ENCODE measurements at places on chromosomes 16 and 17.

GRCh38 chr16:3495176-3495575, at the start of gene C16orf90:
Gene C16orf90, minus strand, starts transcription at chr16:3495489. Its CDS starts 68 bp downstream, at chr16:3495421.
- DNase-seq: no peak

DNA sequence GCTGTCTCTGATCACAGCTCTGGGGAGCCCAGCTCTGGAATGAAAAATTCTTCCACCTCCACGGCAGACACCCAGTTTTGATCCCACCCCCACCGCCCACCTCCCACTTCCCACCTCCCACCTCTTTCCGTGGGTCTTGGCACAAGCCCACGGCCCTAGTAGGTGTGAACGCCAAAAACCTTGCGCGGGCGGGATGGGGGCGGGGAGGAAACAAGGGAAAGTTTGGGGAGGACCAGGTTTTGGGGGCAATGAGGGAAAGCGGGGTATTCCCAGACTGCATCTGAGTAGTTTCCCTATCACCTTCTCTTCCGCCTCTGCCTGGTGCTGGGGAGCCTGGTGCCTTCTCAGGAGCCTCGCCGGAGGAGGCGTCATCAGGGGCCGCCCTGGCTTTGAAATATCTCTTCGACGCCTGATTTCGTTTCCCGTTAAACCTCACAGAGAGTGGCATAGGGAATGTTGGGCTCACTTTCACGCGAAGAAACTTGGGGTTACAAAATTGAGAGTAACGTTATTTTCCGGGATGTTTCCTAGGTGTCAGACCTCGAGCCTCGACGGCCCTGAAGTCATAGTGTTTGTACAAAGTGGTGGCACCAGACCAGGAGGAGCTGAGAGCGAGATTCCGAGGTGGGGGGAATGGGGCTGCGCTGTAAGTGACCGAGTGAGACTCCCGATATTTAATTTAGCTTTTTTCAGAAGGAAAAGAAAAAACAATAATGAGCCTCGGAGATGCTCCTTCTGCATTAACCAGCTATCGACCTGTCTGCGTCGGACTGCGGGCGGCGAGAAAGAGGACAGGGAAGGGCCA, 1.6 kb upstream of the IRX3 start:
- no peak for DNase-seq

GRCh38 chr17:64688481-64688880, 26.4 kb upstream of the SMURF2 start:
- DNase-seq: no peak

DNA sequence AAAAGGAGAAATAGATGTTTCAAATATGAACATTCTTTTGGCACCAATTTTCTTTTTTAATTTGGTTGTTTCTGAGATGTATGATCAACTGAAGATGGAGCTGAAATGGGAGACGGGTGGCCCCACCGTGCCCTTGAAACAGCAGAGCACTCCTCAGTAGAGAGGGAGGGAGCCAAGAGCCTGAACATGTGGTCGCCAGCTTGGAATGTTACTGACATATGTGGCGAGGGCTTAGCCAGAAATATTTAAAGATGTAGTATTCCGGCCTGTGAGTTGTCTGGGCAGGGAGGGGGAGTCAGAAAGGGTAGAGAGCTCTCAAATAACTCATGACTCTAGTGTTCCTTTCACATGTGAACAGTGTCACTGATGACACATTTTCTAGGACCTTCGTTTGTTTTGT, 13.3 kb upstream of the MRC2 start:
- DNase-seq: no peak

GRCh38 chr17:73156887-73157520, 7.8 kb upstream of the SSTR2 start:
- no peak for DNase-seq

GRCh38 chr16:10740845-10741208, 2.8 kb upstream of the NUBP1 start:
- no peak for DNase-seq

DNA sequence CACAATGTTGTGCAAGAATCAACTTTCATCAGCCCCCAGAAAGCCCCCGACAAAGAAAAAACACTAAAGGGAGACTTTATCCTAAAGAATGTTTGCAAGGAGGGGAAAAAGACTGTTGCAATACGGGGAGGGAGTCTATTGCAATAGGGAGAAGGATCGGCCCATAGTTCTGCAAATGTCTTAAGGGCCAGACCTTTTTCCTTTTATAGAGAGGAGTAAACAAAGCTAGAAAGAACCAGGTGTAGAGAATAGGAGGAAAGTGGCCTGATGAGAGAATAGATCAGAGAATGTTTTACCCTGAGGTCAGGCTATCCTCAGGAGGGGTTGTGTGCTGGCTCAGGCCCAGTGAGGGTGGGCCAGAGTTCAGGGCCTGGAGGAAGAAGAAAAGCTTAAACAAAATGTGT, 8.7 kb upstream of the CAVIN1 start:
- DNase-seq: no peak

DNA sequence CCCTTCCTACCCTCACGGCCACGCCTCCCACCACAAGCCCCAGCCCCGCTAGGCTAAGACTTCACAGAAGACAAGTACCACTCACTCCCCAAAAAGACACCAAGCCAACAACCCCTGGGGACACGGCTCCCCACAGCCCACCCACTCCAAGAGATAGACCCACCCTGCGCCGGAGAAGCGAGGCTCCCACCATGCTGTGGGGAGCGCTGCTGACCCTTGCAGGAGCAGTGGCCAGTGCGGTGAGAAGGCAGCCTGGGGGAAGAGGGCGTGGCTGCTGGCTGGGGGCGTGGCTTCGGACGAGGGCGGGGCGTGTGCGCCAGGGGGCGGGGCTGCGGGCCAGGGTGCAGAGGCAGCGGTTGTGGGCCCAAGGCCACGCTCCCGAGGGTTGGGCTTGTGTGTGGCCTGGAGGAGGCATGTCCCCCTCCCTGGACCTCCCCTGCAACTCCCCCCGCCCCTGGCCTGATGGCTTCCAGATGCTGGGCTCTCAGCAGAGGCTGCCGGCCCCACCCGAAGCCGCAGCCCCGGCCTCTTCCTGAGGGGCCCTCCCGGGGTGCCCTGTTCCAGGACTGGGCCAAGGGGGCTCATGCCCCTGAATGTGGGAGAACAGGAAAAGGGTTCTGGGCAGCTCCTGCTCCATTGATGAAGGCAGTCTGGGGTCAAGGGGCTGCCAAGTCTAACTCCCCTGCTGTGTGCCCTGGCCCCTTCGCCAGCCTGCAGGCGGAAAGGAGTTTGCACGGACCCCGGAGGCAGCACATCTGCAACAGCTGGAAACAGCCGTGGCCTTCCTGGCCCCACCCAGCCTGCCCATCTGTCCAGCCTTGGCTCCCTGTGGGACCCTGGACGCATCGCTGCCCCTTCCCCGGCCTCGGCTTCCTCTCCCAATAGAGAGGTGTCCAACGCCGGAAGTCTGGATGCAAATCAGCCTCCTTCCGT, 9.1 kb downstream of the TFAP4 start:
- DNase-seq: no peak

DNA sequence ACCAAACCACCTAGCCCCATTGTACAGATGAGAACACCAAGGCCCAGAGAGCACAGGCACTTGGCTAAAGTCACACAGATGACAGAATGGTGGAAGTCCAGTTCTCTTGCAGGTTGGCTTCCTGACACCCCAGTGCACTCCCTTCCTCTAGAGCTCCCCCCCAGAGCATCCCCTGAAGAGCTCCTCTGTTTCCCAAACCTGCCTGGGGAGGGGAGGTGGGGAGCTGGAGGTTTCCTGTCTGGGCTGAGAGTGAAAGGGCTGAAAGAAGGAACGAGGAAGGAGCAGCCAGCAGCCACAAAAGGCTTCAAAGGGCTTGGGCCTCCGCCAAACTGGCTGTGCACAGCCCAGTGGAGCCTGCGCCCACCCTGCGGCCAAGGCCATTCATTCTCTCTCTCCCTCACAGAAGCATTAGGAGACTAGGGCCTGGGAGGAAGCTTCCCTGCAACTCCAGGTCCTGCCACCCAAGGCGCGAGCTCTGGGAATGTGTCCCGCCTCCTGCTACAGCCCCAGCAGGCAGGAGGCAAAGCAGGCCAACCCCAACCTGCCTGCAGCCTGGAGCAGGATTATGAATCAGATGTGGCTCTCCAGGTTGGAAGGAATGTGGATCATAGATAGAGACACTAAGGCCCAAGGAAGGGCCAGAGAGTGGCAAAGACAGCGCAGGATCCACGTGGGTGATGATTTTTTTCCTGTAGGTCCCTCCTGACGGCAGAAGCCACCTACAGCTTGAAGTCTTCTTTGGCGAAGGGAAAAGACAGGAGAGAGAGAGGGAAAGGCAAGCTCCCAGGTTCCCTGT, 913 bp downstream of the SLC13A5 start:
- DNase-seq: no peak

Measured in activated T-helper 1 cell treated with anti-CD3 and anti-CD28 coated beads, Interleukin-2, amount 50 U/mL, for 16 hours (primary cell).